ENCODE measurements at places on chromosomes 5 and 9. TPM values are rescaled to one million over a fixed set of nuclear protein-coding genes. Genes with fewer than 3 reads are reported as not detected.
A peak's percentile ranks its signal among the peaks of the same experiment; 100 is the strongest.

The FAM53C gene
- total RNA-seq, result 24.9 TPM

The FOXD4L3 gene
- not detected for total RNA-seq

The HK3 gene
- 0.55 TPM for total RNA-seq

The BRINP1 gene
- not detected for total RNA-seq

- no peaks in the 10 kb centered on the region for H3K36me3 ChIP-seq
- H3K4me1 ChIP-seq, result peaks cover 18% of the 10 kb centered on the region
- H3K27ac ChIP-seq, result no peak overlapping the region
- peaks cover 56% of the 10 kb centered on the region for H3K27me3 ChIP-seq
- no peak overlapping the region for H3K4me3 ChIP-seq
- no peak for DNase-seq
Observed at GRCh38 chr9:129441852-129442251, 179.0 kb downstream of the C9orf50 start.

DNA sequence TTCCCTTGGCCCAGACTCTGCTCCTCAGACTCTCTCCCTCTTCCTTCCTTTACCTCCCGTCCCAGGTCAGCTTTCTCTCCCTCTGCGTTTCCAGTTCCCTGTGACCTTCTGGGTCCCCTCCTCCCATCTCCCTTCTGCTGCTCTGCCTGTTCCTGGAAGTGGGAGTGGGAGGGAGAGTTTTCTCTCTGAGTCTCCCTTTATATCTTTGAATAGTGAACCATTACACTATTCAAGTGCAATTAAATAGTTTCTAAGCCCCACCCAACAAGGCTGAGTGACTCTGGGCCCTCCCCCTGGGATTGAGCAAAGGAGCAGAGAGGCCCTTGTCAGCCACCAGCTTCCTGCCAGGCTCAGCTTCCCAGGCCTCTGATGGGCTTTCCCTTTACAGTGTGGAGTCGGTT is 34.8 kb downstream of the THBS4 start:
- peaks cover 17% of the 10 kb centered on the region for H3K4me1 ChIP-seq
- no peaks in the 10 kb centered on the region for H3K36me3 ChIP-seq
- no peak overlapping the region for H3K27ac ChIP-seq
- H3K27me3 ChIP-seq, result peaks cover 2% of the 10 kb centered on the region
- no peak overlapping the region for H3K4me3 ChIP-seq

DNA sequence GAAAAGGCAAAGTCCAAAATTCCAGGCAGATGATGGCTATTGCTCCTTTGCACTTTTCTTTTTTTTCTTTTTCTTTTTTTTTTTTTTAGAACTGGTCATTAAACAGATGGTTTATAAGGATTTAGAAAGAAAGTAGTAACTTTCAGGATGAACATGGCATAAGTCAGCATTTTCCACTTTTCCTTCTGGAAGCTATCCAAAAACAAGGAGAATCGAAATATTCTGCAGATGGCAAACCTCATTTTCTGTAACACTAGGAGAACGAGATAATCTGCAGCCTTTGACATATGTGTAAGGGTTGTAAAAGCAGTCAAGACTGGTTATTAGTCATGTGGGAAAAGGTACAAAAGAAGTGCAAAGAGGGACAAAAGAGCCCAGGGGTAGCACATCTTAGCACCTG is 69.1 kb upstream of the PUM3 start:
- H3K4me3 ChIP-seq, result no peak overlapping the region
- no peaks in the 10 kb centered on the region for H3K27me3 ChIP-seq
- H3K27ac ChIP-seq, result no peak overlapping the region
- no peaks in the 10 kb centered on the region for H3K36me3 ChIP-seq
- DNase-seq, result no peak

DNA sequence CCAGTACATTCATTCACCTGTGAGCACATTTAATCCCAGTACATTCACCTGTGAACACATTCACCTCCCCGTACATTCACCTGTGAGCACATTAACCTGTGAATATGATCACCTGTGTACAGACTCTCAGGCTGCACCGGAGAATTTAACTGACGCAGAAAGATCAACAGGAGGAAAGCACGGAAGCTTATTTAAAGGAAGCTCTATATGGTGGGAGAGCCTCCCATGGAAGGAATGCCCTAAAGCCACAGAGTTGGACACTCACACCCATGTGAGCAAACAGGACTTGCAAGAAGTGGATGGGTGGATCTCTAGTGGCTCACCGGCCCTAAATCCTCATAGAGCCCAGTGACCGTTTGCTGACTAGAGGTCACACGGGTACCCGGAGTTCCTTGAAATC is 38.2 kb downstream of the TRIP13 start:
- no peaks in the 10 kb centered on the region for H3K4me1 ChIP-seq
- no peak overlapping the region for H3K4me3 ChIP-seq
- H3K36me3 ChIP-seq, result no peaks in the 10 kb centered on the region
- peaks cover 18% of the 10 kb centered on the region for H3K27me3 ChIP-seq

- H3K36me3 ChIP-seq, result peaks cover 15% of the 10 kb centered on the region
- DNase-seq, result no peak
- peak overlapping the region; percentile 68 for H3K4me3 ChIP-seq
- H3K27me3 ChIP-seq, result no peaks in the 10 kb centered on the region
- peak overlapping the region; percentile 93 for H3K27ac ChIP-seq
- H3K4me1 ChIP-seq, result peaks cover 63% of the 10 kb centered on the region
Observed at GRCh38 chr9:80233906-80234305, 662.1 kb downstream of the TLE4 start.

DNA sequence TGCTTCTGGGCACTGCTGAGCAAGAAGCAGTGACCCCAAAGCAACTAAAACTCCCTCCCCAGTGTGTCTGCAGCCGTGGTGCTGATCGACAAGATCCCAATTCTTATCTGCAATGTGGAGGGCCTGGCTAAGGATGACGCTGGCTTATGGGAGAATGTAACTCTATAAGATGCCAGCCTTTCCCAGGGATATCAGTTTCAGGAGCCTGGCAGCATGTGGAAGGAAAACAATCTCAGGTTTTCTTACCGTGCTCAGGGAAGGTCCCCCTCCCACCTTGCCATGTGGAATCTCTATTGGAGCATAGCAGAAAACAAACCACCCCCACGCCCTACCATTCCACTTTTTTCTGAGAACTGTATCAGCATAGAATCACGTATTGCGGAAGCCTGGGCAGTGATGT is 87.7 kb upstream of the PTPN3 start:
- no peaks in the 10 kb centered on the region for H3K4me1 ChIP-seq
- DNase-seq, result no peak
- peaks cover 9% of the 10 kb centered on the region for H3K27me3 ChIP-seq
- H3K36me3 ChIP-seq, result no peaks in the 10 kb centered on the region

- no peaks in the 10 kb centered on the region for H3K27me3 ChIP-seq
- DNase-seq, result no peak
- H3K27ac ChIP-seq, result no peak overlapping the region
- no peaks in the 10 kb centered on the region for H3K36me3 ChIP-seq
- no peaks in the 10 kb centered on the region for H3K4me1 ChIP-seq
- no peak overlapping the region for H3K4me3 ChIP-seq
Observed at GRCh38 chr5:23389291-23390101, 117.9 kb upstream of the PRDM9 start.

GRCh38 chr5:32571128-32571527 is 14.2 kb upstream of the SUB1 start:
- H3K4me3 ChIP-seq, result no peak overlapping the region
- H3K36me3 ChIP-seq, result no peaks in the 10 kb centered on the region
- H3K27ac ChIP-seq, result no peak overlapping the region
- no peaks in the 10 kb centered on the region for H3K27me3 ChIP-seq
- no peak for DNase-seq

All from activated B cell treated with CpG ODN at 0.5 μM for 24 hours (primary cell).